ENCODE measurements at places on chromosomes 7 and 10.

GRCh38 chr10:126919426-126919825, 14.2 kb downstream of the DOCK1 start:
- DNase-seq, result no peak

DNA sequence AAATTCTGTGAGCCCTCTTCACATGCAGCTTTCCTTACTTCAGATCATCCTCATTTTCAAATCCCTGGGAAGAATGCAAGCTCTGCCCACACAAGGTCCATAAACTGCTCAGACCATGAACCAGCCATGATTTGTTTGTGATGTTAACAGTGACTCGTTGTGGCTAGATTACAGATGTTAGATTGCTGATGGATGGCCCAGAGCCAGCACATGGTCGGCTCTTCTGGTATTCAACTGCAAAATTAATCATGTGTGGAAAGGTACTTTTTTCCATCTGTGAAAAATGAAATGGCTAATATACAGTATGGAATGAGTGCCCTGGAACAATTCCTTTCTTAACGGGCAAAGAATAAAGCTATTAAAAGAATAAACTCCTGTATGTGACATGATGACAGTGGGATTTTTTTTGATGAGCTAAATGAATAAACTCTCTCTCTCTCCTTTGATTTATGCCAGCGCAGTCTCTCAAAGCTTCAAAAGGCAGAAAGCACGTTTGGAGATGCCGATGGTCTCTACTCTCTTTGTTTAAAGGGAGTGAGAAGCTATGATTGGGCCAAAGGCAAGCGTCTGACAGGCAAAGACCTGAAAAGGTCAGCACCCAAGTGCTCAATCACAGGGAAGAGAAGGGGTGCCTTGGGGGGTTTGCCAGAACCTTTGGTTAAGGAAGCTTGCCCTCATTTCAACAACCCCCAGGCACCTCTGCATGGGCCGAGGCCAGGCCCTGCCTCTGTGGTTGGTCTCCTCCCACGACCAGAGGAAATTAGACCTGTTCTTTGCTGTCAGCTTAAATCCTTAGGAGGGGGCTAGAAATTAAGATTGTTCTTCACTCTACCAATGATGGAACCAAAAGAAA, 444.0 kb upstream of the NFE2L3 start:
- DNase-seq, result peak; percentile 75

- DNase-seq, result no peak
Observed at GRCh38 chr7:16091701-16092310, 329.5 kb downstream of the CRPPA start.

- DNase-seq, result no peak
Observed at GRCh38 chr7:151366880-151367222, 25.2 kb downstream of the NUB1 start.

- DNase-seq, result peak; percentile 91
Observed at GRCh38 chr7:112143582-112143981, 62.6 kb downstream of the DOCK4 start.

DNA sequence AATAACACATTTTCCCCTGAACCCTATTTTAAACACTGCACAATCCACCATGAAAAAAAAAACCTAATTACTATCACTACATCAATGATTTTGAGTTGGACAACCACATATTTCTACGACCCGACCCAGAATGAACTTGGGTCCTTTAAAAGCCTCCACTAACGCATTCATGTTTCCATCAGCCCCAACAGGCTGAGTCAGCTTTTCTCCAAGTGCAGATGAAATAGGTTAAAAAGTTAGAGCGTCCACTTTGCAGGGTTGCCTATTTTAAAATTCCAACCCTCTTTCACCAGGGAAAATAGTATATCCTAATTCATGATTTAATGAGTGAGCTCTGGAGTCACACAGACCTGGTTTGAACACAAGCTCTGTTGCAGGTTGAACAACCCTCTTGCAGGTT, 501.0 kb upstream of the SORCS1 start:
- no peak for DNase-seq

DNA sequence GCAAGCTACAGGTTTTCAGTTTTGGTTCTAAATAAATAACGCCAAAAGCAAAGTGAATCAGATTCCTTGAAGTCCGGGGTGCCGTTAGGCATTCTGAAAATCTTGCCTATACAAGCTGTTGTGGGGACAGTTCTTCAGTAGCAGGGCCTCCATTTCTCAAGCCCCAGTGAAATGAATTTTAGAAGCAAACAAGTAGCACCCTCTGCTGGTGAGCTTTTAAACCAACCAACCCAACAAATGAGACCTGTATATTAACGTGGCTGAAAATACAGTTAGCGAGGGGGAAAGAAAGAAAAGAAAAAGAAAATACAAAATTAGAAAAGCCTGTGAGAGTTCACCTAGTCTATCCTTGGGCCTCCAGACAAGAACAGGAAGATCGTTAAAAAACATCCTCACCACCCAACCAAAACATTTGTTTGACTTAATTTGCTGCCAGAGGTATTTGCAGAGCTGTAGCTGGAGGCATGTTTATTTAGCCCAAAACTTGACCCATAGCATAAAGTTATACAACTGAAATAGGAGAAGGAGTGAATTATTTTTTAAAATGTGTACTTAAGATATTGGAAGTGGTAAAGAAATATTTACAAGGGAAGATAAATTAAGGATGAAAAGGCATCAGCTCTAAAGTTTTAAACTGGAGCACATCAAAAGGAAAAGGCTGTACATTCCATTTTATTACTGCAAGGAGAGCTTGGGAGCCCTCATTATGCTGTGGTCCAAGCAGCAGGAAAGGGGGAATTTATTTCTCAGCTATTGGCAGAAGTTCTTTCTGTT, 98.9 kb downstream of the DYNC1I1 start:
- DNase-seq, result peak; percentile 32
